ENCODE measurements at places on chromosomes 3 and 15. TPM values are rescaled to one million over a fixed set of nuclear protein-coding genes. Genes with fewer than 3 reads are reported as not detected.

GRCh38 chr3:14016900-14017475, 107.7 kb downstream of the CHCHD4 start:
- H3K36me3 ChIP-seq: no peaks in the 10 kb centered on the region
- no peaks in the 10 kb centered on the region for H3K4me1 ChIP-seq
- DNase-seq: peak; percentile 56
- H3K27me3 ChIP-seq: no peaks in the 10 kb centered on the region

DNA sequence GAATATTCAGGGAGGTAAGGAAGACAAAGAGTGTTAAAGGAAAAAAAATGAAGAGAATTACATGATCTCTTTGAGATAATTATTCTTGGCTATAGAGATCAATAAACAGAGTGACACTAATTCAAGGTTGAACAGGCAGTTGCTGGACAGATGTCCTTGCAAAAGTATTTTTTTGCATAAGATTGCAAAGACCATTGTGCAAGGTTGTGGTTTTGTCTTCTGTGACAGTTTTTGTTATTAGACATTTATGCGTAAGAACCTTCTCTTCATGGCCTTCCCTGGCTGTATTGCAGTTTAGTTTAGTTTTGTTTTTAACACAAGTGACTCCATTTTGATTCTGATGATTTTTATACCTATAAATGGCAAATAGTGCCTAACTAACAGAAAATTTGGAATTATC, 682.8 kb upstream of the ARPP21 start:
- H3K27me3 ChIP-seq: no peaks in the 10 kb centered on the region
- DNase-seq: no peak
- H3K4me3 ChIP-seq: no peak overlapping the region
- no peak overlapping the region for H3K27ac ChIP-seq
- no peaks in the 10 kb centered on the region for H3K4me1 ChIP-seq

DNA sequence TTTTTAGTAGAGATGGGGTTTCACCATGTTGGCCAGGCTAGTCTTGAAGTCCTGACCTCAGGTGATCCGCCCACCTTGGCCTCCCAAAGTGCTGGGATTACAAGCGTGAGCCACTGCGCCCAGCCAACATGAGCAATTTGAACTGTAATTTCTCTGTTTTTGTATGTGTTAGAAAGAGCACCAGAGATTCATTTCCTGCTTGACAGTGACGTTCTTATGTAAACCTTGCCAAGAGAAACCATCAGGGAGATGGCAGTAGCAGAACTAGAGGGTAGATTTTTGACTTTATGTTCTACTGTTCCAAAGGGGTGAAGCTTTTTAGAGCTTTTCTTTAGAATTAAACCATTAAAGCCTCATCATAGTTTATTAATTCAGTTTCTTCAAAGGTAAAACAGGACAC, 148.1 kb upstream of the UMPS start:
- no peak overlapping the region for H3K27ac ChIP-seq
- H3K4me3 ChIP-seq: no peak overlapping the region
- no peak for DNase-seq
- H3K4me1 ChIP-seq: peaks cover 41% of the 10 kb centered on the region
- H3K27me3 ChIP-seq: peaks cover 24% of the 10 kb centered on the region

GRCh38 chr3:45507820-45508317, 86.7 kb upstream of the LIMD1 start:
- H3K4me1 ChIP-seq: peaks cover 3% of the 10 kb centered on the region
- no peak overlapping the region for H3K4me3 ChIP-seq
- H3K36me3 ChIP-seq: peaks cover 4% of the 10 kb centered on the region
- no peak overlapping the region for H3K27ac ChIP-seq

GRCh38 chr3:76199382-76199781, 414.0 kb upstream of the ZNF717 start:
- H3K36me3 ChIP-seq: no peaks in the 10 kb centered on the region
- no peak overlapping the region for H3K27ac ChIP-seq
- no peak for DNase-seq
- no peaks in the 10 kb centered on the region for H3K4me1 ChIP-seq
- no peak overlapping the region for H3K4me3 ChIP-seq

- H3K4me1 ChIP-seq: peaks cover 21% of the 10 kb centered on the region
- DNase-seq: no peak
- no peaks in the 10 kb centered on the region for H3K27me3 ChIP-seq
- no peaks in the 10 kb centered on the region for H3K36me3 ChIP-seq
- no peak overlapping the region for H3K27ac ChIP-seq
Observed at GRCh38 chr3:11435440-11436165, 163.4 kb downstream of the ATG7 start.

The AHSG gene
- not detected for total RNA-seq

- H3K36me3 ChIP-seq: no peaks in the 10 kb centered on the region
- H3K4me3 ChIP-seq: peak overlapping the region; percentile 47
- H3K27ac ChIP-seq: peak overlapping the region; percentile 73
- peaks cover 70% of the 10 kb centered on the region for H3K27me3 ChIP-seq
- DNase-seq: no peak
Observed at GRCh38 chr15:76334438-76335306, 1.9 kb upstream of the ISL2 start.

DNA sequence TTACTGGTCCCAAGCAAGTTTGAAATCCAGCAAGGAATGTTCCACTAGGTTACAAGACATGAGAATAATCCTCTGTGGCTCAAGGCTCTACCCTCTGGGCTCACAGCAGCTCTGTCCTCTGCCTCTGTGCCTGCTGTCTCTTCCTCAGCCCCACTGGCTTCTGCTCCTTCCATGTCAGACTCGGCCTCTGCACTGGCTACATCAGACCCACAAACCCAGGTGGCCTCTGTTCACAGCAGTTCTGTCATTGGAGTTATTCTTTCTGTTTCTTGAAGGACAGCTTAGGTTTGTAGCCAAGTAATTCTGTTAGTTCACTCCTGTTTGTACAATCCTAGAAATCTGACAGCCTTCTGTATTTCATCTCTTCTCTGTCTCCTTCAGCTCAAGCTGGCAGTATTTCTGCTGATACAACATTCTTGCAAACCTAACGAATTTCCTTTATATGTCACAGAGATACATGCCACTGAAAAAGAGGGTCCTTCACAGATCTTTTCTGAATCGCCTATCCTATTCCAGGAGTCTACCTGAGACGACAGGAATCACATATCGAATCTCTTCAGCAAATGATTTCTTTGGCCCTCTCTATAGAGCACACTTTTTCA, 227.8 kb upstream of the PLSCR5 start:
- H3K4me1 ChIP-seq: no peaks in the 10 kb centered on the region
- H3K27me3 ChIP-seq: no peaks in the 10 kb centered on the region
- H3K27ac ChIP-seq: no peak overlapping the region

The FAM107A gene
- 4.7 TPM for total RNA-seq

GRCh38 chr3:79657076-79657475, 110.7 kb downstream of the ROBO1 start:
- H3K27me3 ChIP-seq: no peaks in the 10 kb centered on the region
- no peaks in the 10 kb centered on the region for H3K36me3 ChIP-seq
- no peaks in the 10 kb centered on the region for H3K4me1 ChIP-seq
- no peak overlapping the region for H3K27ac ChIP-seq
- no peak overlapping the region for H3K4me3 ChIP-seq

The NR1I2 gene
- not detected for total RNA-seq

- H3K4me1 ChIP-seq: no peaks in the 10 kb centered on the region
- H3K27ac ChIP-seq: no peak overlapping the region
- no peak overlapping the region for H3K4me3 ChIP-seq
Observed at GRCh38 chr3:1942781-1943180, 155.9 kb upstream of the CNTN4 start.

DNA sequence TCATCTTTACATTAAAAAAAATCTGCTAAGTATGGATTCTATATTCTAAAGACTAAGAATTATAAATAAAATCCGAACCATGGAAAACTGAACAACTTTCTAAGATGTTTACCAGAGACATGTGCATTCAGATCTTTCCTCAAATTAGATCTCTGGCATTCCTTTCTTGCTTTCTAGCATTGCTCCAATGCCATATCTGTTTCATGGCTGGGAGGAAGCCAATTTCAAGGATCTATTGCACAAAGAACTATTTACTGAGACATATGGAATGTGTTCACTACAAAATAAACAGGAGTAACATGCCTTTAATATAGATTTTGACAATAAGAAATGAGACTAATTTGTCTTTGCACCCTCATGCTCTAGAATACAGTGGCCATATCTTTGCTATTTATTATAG, 45.1 kb upstream of the NANOGP8 start:
- H3K4me3 ChIP-seq: no peak overlapping the region
- H3K27ac ChIP-seq: no peak overlapping the region
- no peak for DNase-seq
- H3K4me1 ChIP-seq: no peaks in the 10 kb centered on the region
- H3K36me3 ChIP-seq: no peaks in the 10 kb centered on the region

DNA sequence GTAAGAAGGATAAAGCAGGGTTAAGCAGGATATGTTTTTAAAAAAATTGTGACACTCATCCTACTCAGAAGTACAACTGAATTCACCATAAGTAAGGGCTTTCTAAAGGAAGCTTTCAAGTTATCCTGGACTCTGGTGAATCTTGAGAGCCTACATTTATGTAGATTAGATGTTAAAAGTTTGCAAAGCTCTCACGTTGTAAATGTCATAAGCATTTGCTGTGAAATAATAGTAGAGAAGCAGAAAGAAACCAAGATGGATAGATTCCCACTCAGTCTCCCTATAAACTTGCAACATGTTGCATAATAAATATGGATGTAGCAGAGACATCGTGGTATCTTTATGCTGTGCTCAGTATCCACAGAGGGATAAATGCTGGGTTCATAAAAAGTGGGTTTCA, 77.0 kb downstream of the LRRC3B start:
- H3K4me1 ChIP-seq: no peaks in the 10 kb centered on the region
- no peak for DNase-seq
- no peak overlapping the region for H3K4me3 ChIP-seq
- H3K27me3 ChIP-seq: no peaks in the 10 kb centered on the region
- no peaks in the 10 kb centered on the region for H3K36me3 ChIP-seq

The TTLL13 gene
- not detected for total RNA-seq

GRCh38 chr3:109413049-109413448, 75.7 kb upstream of the DPPA4 start:
- H3K27ac ChIP-seq: no peak overlapping the region
- H3K4me1 ChIP-seq: no peaks in the 10 kb centered on the region
- no peaks in the 10 kb centered on the region for H3K36me3 ChIP-seq
- no peaks in the 10 kb centered on the region for H3K27me3 ChIP-seq
- no peak for DNase-seq

DNA sequence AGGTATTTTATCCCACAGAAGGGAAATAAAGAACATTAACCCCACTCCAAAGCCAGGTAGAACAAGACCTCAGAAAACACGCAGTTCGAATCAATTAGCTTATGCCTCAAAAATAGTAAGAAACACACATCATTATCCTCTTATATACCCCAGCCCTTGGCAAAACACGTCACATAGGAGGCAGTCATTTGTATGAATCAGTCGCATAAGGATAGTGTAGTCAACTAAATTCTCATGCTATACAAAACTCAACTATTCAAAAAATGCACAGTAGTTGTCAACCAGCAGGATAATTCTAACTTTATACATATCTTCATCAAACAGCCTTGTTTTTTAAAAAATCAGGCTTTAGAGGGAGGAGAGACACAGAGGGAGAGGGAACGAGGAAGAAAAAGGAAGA, 298.4 kb downstream of the FOXP1 start:
- DNase-seq: no peak
- H3K36me3 ChIP-seq: no peaks in the 10 kb centered on the region
- H3K4me3 ChIP-seq: no peak overlapping the region

DNA sequence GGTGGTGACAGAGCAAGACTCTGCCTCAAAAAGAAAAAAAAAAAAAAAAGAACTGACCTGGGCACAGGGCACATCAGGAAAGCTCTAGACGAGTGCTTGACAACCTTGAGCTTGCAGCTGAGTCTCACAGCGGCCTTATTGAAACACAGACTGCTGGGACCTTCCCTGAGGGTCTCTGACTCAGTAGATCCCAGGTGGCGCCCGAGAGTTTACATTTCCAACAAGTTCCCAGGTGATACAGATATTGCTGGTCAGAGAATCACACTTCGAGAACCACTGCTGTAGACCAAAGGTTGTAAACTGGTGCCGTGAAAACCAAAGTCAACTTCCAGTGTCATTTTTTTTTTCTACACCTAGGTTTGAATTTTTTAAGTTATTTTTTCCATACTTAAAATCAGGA, 573.2 kb upstream of the MDFIC2 start:
- no peak for DNase-seq
- H3K36me3 ChIP-seq: no peaks in the 10 kb centered on the region
- H3K4me3 ChIP-seq: no peak overlapping the region
- H3K27ac ChIP-seq: no peak overlapping the region

The NECTIN3 gene
- 27.8 TPM for total RNA-seq

DNA sequence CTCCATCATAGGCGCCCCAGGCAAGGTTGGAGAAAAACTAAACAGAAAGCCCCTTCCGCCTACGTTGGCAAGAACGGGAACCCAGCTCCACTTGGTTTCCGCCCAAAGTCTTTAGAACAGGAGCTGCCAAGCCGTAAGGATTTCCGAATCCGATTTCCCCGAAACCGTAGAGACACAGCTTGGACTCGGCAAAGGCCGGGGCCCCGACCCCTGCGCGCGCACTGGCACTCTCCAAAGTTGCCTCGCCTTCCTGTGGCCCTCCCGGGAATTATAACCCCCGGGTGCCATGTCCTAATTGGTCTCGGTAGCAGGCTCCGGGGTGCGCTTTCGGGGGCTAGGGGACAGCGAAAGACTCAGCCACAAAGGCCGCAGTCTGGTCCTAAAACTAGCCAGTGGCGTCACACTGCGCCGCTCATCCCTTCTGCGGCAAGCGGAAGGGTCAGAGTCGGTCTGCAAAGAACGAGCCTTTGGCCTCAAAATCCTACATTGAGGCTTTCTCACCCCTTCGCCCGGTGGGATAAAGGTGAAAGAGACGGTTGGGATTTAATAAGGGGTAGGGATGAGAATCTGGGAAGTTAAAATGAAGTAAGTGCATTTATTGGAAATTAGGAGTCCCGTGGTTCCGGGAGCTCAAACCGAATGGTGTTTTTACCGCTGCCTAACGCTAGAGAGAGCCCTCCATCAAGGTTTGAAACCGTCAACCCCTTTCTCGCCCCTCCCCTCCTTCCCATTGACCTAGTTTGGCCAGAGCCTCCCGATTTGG, 6.8 kb downstream of the BCL6 start:
- H3K36me3 ChIP-seq: peaks cover 10% of the 10 kb centered on the region
- no peaks in the 10 kb centered on the region for H3K27me3 ChIP-seq
- H3K4me3 ChIP-seq: peak overlapping the region; percentile 63

DNA sequence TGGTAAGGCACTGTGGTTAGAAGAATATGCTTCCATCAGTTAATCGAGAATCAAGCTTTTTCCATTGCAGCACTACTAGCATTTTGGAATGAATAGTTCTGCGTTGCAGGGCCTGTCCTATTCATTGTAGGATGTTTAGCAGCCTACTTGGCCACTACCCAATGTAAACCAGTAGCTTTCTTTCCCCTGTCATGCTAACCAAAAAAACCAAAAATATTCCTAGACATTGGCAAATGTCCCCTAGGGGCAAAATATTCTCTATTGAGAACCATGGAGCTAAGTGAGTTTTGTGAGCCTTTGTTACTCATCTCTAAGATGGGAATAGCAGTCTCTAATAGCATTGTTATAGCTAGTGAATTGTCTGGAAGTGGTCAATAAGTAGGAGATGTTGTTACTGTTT, 187.2 kb downstream of the CADPS start:
- H3K4me3 ChIP-seq: no peak overlapping the region
- H3K27me3 ChIP-seq: no peaks in the 10 kb centered on the region
- H3K27ac ChIP-seq: no peak overlapping the region

GRCh38 chr15:94235646-94236045, 4.3 kb downstream of the MCTP2 start:
- no peak overlapping the region for H3K4me3 ChIP-seq
- no peak for DNase-seq
- no peak overlapping the region for H3K27ac ChIP-seq
- H3K36me3 ChIP-seq: no peaks in the 10 kb centered on the region
- no peaks in the 10 kb centered on the region for H3K27me3 ChIP-seq
- H3K4me1 ChIP-seq: peaks cover 46% of the 10 kb centered on the region

The IQCH gene
- total RNA-seq: 9.4 TPM
